Left renal pelvis (tissue), 4 donors: ENCODE measurements at places on chromosomes 12 and 14.

GRCh38 chr14:60532442-60532841 is 23.5 kb downstream of the SIX6 start:
- DNase-seq = no peak

DNA sequence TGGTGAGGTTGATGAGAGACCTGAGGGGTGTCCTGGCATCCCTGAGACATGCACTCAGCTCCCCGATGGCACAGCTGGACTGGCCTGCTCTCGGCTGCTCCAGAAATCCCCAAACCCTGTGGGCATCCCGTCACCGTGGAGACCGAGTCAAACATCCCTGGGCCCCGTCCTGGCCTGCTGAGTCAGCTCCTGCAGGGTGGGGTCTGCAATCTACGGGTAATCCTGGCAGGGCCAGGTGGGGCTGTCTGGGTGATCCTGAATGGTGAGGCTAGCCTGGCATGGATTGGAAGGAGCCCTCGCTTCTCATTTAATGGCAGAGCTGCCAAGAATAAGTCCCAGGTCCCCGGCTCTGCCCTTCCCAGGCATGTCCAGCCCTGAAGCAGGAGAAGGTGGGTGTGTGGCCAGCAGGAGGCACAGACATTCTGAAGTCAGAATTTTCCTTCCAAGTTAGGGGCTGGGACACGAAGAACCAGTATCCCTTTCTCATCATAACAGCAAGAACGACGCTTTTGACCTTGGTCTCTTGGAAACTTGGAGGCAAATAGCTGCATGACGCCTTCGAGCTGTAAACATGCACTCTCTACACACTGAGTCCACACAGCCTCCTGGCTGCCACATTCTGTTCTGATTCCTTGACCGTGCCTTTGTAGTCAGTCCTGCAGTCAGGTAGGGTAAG is 17.7 kb upstream of the SERPINA4 start:
- DNase-seq = no peak

- DNase-seq = no peak
Measured at GRCh38 chr12:96701856-96702255, 205.2 kb upstream of the NEDD1 start.

DNA sequence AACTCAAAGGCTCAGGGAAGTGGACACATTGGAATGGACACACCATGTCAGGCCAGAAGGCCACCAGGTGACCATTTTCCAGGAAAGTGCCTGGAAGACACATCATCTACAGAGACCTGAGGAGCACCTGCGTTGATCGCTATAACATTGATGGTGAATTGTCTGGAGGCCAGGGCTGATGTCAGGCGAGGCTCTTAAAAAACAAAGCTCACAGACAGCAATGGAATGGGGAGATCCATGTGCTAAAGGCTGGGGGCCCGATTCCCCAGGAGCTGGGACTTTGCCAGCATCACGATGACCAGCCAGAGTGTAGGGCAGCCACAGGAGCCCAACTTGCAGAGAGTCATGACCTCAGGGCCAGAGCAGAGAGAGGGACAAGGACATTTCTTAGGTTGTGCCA is 30.3 kb downstream of the DIO3 start:
- DNase-seq = no peak

DNA sequence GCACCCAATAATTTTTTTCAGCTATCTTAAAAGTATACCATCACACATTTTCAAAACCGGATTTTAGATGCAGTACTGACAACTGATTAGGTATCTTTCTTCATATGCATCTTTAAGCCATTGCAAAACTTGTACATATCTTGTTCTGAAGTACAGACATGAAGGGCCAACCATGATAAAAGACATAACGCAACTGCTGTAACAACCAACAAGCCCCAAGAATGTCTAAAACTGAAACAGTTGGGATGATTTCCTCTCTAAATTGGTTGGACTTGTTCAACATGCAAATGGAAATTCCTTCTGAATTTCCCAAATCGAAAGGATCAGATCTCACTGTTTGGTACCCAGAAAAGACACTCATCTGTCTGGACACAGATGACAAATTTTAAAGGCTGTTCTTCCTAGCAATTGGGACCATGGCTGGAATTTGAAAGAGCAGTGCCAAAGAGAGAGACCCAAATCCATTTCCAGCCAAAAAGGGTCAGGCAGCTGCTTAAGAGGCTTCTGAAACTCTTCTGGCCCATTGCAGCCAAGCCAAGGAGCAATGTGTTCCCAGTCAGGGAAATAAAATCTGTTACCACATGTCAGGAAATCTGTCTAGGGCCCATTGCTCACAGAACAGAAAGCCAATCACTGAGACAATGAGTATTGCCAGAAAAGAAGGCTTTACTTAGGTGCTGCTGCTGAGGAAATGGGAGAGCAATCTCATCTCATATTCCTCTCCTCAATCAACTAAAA is 1122.4 kb upstream of the USP15 start:
- DNase-seq = no peak

- no peak for DNase-seq
Measured at GRCh38 chr14:47269756-47270492, 405.5 kb downstream of the MDGA2 start.

GRCh38 chr12:14558473-14558959 is 9.2 kb downstream of the PLBD1 start:
- DNase-seq = no peak

DNA sequence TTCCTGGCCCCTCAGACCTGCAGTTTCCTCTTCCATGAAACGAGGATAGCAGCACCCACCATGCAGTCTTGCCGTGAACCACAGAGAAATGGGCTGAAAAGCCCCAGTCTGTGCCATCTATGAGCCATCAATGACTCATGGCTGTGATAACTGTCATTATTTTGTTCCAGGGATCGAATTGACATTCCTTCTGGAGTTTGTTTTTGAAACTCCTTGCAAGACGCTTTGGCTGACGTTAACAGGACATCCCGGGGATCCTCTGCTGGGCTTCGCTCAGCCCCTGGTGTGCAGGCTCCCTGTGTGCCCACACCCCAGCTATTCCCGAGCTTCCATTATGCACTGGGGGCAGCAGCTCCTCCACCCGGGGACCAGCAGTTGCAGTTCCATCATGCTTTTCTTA is 33.8 kb downstream of the MMAB start:
- no peak for DNase-seq

DNA sequence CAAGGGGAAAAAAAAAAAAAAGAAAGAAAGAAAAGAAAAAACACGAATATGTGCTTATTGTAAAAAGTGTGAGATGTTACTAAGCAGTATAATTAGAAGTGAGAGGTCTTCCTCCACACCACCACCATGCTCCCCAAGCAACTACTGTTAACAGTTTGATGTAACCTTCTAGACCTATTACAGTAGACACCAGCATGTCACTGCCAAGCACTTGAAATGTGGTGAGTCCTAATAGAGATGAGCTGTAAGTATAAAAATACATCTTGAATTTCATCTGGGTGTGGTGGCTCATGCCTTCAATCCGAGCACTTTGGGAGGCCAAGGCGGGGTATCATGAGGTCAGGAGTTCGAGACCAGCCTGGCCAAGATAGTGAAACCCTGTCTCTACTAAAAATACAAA is 8.1 kb upstream of the SNRNP35 start:
- DNase-seq = no peak

GRCh38 chr12:57139796-57140649 is 7.4 kb downstream of the LRP1-AS start:
- no peak for DNase-seq

DNA sequence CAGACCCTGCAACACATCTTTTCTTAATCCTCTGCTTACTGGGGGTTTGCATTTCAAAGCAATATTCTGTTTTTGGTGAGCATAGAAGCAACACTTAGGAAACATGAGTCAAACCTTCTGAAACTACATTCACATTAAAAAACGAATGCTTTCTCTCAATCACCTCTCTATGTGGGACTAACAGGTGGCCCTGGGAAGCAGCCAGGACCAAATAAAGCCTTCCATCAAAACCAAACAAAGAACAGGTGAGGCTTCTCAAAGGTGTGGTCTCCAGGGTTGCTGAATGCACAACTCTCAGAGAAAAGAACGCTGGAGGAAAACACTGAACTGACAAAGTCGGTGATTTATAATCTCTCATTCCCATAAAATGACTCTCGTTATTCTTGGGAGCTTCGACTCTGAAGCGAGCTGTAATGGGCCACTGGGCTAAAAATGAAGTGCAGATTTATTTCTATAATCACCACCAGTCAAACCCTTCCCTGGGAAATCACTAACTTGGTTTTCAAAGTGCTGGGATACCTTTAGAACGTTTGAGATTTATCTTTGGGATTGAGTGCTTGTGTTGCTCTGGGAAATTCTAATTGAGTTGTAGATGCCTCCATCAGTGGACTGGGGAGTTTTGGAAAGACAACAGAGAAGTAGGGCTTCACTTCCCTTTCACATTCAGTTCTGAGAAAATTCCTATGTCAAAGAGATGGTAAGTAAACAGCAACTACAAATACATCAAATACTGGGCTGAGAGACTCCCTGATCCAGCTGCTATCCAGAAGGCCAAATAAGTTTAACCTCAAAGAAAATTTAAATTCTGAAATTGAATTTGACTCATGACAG is 262.0 kb upstream of the TMPO start:
- DNase-seq = no peak

DNA sequence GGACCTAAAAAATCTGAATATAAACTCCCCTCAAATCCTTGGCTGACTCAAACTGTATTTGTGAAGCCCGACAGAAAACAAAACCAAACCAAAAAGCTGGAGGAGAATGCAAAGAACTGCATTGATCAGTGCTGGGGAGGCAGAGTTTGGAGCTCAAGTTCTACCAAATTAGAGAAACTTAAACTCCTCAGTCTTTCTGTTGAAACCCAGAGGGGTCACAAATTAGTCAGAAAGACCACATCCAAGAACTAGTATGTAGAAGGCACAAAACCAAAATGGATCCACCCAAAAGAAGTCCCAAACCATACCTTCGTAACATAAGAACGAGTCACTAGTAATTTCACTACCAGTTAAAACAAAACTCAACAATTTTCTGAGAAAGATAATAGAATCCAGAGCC is 15.3 kb upstream of the PRKAB1 start:
- DNase-seq = no peak

- DNase-seq = no peak
Measured at GRCh38 chr12:22670762-22671161, 45.8 kb downstream of the ETNK1 start.

GRCh38 chr12:6053541-6053940 is 70.9 kb downstream of the VWF start:
- no peak for DNase-seq

GRCh38 chr14:95841668-95842067 is 35.0 kb upstream of the TUNAR start:
- no peak for DNase-seq

GRCh38 chr14:103007555-103007954 is 49.8 kb downstream of the CDC42BPB start:
- DNase-seq = no peak

GRCh38 chr14:80850197-80850814 is 91.2 kb downstream of the CEP128 start:
- no peak for DNase-seq

- DNase-seq = peak; percentile 21
Measured at GRCh38 chr12:77847680-77848431, 17.2 kb downstream of the NAV3 start.

GRCh38 chr14:20631023-20631879 is 10.2 kb downstream of the OR6S1 start:
- no peak for DNase-seq

GRCh38 chr14:90397425-90398314 is 841 bp downstream of the CALM1 start:
- no peak for DNase-seq

GRCh38 chr12:6264402-6265037 is 46.0 kb upstream of the PLEKHG6 start:
- no peak for DNase-seq

GRCh38 chr14:98368221-98368620 is 903.8 kb downstream of the BCL11B start:
- no peak for DNase-seq

DNA sequence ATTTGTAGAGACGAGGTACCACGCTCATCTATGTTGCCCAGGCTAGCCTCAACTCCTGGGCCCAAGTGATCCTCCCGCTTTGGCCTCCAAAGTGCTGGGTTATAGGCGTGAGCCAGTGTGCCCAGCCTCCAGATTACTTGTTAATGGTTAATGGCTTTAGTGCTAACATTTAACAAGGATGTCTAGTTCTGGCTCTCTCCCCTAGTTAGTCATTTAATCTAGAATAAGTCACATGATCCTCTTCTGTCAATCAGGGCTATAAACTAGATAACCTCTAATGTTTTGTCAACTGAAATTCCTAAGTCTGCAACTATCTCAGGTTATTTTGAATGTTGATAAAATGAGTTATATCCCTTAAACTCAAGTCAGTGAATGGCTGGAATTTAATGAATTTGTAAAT is 15.7 kb downstream of the ACTR6 start:
- no peak for DNase-seq

DNA sequence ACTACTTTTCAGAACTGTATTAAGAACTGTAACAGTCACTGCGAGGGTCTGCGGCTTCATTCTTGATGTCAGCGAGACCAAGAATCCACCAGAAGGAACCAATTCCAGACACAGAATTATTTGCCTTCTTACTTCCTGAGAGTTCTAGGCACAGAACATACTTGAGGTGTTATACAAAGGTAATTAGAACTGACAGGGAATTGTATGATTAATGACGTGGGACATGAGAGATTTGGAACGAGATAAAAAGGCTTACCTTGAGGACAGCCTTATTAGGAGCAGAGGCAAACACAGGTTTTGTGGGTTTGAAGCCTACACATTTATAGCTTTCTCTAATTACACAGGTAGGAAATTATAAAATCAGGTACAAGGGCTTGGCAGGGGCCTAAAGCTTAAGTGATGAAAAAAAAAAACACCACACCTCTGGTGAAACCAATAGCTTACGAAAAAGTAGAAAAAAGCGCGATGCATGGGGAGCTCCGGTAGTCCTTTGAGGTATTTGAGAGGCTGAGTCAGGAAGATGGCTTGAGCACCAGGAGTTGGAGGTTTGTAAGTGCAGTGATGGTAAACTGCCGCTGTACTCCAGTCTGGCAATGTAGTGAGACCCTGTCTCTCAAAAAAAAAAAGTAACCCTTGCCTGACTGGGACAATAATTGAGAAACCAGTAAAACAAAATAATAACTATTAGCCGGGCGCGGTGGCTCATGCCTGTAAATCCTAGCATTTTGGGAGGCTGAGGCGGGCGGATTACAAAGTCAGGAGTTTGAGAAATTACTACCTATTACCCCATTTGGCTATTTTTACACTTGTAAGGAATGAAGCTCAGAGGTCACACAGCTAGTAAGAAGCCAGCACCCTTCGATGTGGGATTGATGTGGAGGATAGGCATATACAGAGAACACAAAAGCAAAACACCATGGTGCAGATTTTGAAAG is 795 bp upstream of the ACOT2 start:
- no peak for DNase-seq

DNA sequence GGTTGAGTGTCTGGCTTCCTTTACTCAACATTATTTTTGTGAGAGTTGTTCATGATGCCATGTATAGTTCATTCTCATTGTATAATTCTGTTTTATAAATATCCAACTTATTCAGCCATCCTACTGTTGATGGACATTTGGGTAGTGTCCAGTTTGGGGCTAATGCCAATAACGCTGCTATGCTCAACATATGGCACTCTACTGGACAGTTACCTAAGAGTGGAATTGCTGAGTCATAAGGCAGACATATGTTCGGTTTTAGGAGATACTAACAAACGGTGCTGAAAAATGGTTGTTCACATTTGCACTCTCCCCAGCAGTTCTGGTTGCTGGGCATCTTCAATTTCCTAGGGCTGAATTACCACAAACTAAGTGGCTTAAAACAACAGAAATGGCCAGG is 28.7 kb upstream of the P2RX4 start:
- no peak for DNase-seq
